ENCODE measurements at places on chromosomes 4 and X.

DNA sequence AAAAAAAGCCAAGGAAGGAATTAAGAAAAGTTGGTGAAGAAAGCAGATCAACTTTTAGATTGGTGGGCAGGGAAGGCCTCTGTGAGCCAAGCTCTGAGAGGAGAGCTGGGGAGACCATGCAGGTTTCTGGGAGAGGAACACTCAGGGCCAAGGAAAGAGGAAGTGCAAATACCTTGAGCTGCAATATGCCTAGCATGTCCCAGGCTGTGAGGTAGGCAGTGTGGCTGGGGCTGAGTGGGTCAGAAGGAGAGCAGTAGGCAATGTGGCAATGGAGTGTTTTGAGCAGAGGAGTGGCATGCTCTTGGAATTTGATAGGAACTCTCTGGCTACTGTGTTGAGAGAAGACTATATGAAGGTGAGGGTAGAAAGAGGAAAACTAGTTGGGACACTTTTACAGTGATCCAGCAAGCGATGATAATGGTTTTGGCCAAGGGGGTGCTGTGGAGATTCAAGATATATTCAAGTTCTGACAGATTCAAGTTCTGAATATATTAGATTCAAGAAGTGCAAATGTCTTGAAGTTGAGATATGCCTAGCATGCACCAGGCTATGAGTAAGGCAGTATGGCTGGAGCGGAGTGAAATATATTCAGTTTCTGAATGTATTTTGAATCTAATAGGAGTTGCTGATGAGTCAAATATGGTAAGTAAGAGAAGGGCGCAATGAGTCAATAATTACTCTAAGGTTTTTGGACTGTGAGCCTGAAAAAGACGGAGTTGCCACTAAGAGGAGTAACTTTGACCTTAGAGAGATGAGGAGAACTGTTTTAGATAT, 172.5 kb downstream of the CAMK2D start:
- no peak for DNase-seq

GRCh38 chr4:38782452-38783108, at the start of gene TLR10:
TLR10 (minus strand) TSS chr4:38782990; CDS start chr4:38775590, 7,400 bp downstream.
- peak; percentile 2 for DNase-seq

DNA sequence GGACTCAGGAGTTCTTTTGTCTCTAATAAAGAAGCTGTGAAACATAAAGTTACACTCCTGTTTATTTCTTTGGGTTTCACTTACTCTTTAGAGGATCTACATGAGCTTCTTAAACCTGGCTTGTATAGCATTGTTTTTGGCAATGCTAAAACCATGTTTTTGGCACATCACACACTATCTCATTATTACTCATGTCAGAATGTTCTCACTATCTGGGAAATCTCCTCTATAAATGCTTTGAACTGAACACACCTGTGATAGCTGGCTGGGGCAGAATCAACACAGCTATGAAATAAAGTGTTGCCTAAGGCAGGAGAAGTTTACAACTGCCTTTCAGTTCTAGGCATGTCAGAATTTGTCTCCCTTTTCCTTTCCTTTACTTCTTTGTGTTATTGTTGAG, 52.6 kb downstream of the SULT1B1 start:
- no peak for DNase-seq

DNA sequence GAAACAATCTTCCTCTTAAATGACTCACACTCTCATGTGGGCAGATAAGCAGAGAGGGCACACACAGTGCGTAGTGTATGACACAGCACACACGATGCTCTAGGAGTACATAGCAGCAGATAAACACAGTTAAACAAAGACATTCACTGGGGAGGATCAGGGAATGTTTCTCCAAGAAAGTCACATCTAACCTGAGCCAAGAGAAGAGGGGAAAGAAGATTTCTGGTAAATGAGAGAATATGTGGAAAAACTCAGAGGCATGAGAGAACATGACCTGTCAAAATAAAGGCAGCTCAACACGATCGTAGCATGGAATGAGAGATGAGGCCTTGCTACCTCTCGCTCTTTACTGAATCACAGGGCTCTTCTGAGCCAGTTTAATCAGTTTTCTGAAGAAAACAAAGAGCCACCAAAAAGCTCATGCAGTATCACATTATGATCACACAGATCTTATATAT, 251.0 kb downstream of the ANK2 start:
- no peak for DNase-seq

GRCh38 chrX:67050760-67051159, 411.9 kb upstream of the EDA2R start:
- no peak for DNase-seq

- no peak for DNase-seq
Observed at GRCh38 chr4:123166023-123166422, 230.6 kb upstream of the SPRY1 start.

Data from activated CD4-positive, alpha-beta T cell treated with anti-CD3 and anti-CD28 coated beads, Interleukin-2, amount 50 U/mL, for 4 hours (primary cell).